ENCODE measurements at places on chromosomes 11 and 22.

GRCh38 chr22:40898850-40899357 is 37.0 kb upstream of the DNAJB7 start:
- DNase-seq: peak; percentile 15

GRCh38 chr11:107953446-107953845 is 25.2 kb downstream of the RAB39A start:
- no peak for DNase-seq

- DNase-seq: no peak
These were observed 69.4 kb downstream of the BUD13 start for GRCh38 chr11:116703421-116703820.

DNA sequence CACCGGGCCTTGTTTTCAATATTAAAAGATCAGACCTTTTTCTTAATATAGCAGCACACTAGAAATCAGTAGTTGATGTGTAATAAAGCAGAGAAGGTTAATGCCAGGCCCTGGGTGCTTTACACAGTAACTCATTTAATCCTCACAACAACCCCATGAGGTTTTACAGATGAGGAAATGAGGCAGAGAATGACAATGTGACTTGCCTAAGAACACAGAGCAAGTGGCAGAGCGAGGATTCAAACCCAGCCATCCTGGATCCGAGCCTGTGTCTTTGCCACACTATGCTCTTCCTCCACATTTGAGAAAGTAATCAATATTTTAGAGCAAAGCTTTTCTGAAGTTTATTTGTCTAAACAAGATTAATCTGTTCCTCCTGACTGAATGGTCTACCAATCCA is 7.2 kb downstream of the JAML start:
- DNase-seq: no peak

GRCh38 chr22:36336246-36337182 is 51.3 kb downstream of the MYH9 start:
- DNase-seq: no peak

DNA sequence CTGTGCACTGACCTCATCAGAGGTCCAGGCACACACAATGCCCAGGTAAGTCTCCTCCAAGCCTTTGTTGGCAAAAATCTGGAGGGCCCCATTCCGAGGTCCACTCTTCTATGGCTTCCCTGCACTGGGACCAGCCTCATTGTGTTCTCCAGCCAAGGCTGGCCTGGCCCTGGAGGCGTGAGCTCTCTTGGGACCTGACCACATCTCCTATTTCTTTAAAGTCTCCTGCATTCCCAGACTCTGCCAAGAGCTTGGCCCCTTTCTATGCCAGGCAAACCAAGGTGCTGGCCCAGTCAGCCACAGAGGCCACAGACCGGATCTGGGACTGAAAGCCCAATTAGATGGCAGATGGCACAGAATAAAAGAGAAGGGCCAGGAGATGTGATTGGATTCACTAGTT is 55.1 kb downstream of the C11orf58 start:
- DNase-seq: no peak

DNA sequence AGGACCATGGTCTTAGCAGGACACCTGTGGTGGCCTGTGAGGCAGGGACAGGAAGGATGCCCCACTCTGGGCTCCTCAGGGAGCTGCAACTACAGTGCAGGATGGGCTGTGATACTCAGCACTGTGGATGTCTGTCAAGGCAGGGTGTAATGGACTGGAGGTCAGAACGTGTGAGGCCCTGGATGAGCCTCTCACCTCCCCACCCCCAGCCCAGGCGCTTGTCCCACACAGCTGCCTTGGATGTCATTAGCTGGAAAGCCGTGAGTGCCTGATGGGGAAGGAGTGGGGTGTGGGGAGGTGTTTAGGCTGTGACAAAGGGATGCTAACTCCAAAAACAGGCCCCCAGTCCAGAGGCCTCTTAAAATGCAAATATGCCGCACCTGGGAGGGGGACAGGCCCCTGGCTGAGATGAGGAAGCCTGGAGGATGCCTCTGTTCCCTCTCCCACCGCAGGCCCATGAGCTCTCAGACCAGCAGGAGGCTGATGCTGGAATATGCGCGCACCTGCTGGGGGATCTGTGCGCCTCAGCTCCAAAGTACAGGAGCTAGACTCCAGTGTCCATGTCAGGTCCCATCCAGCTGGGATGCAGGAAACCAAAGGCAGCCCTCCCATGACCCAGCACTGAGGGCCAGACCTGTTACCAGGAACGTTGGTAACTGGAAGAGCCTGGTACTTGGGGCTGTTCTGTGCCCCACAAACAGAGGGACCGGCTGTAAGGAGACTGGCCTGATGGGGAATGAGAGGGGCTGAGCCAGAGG is 25.1 kb downstream of the RSPH14 start:
- DNase-seq: no peak

GRCh38 chr22:19060356-19061009 is 61.7 kb downstream of the DGCR2 start:
- no peak for DNase-seq

GRCh38 chr22:27724709-27725108 is 76.8 kb downstream of the MN1 start:
- DNase-seq: no peak

DNA sequence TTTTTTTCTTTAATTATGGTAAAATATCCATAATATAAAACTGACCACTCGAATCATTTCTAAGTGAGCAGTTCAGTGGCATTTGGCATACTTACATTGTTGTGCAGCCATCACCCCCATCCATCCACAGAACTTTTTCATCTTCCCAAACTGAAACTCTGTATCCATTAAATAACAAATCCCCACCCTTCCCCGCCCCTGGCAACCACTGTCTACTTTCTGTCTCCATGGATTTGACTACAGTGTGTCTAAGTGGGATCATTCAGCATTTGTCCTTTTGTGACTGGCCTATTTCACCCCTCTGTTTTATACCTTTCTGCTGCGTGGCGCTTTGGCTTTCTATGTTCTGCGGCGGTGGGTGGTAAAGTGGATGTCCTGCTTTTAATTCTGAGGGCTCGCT is 49.1 kb downstream of the RTN4R start:
- no peak for DNase-seq

DNA sequence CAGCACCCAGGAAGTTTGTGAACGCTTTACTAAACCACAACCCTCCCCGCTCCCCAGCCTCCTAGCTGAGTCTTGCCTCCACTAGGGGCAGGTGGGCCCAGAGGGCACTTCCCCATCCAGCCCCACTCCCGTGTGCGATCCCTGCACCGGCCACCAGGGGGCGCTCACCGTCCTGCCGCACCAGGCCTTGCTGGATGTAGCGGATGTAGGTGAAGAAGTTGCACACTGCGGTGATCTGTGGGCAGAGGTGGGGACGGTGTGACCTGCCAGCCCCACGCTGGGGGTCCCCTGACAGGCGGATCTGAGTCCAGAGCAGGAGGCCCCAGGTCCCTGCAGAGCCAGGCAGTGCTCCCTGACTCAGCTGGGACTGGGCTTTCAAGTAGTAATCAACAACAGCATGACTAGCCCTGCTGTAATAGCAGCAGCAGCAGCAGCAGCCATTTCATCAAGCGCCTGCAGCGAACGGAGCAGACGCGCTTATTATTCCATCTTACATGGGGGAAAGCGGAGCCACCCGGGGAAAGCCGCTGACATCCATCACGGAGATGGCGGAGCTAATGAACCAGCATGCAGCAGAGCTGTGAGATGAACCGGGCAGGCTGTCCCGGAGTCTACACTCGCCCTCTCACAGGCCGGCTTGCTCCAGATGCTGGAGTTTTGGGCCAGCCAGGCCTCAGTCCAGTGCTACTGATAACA is 7.9 kb upstream of the FADS3 start:
- DNase-seq: no peak

- DNase-seq: no peak
These were observed 53.2 kb downstream of the TRIOBP start for GRCh38 chr22:37749831-37750595.

- no peak for DNase-seq
These were observed 67.8 kb upstream of the ADORA2A start for GRCh38 chr22:24359452-24360120.

DNA sequence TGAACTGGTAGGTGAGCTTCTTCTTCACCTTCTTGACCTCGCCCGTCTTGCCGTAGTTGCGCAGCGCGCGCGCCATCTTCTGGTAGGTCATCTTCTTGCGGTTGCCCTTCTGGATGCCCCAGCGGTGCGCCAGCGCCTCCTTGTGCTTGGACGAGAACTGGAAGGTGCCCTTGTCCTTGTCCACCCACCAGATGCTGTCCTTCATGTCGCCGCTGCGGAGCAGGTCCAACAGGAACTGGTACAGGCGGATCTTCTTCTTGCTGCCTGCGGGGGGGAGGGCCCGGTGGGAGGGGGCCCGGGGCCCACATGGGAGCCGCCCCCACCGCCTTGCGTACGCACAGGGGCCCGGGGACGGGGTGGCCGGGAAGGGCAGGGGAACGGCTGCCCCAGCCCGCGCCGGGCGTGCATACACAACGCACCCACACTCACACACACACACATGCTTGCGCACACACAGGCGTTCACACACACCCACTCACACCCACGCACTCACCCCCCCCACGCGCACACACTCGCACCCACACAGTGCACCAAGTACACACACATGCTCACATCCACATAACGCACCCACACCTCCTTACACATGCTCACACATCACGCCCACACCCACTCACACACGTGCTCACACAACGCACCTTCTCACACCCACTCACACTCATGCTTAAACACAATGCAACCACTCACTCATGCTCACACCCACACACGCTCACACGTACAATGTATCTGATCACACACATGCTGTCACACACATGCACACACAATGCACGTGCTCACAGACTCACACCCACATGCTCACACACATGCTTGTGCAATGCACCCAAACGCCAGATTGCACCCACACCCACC is 3.0 kb upstream of the MYBPC3 start:
- DNase-seq: peak; percentile 81

DNA sequence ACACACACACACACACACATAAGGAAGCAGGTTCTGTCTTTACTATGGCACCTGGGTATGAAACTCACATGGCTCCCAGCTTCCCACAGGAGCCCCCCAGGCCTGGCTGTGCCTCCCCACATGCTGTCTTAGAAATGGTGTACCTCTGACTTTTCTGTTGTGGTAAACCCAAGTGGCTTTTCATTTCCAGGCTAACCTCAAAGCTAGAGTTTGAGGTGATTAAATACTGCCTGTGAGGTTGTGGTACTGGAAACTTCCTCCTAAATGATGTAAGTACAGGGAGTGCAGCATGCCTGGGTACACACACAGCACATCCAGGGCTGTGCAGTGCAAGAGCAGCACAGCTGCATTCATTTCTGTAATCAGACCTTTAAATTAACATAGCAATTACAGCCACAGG is 34.4 kb downstream of the ME3 start:
- DNase-seq: no peak

GRCh38 chr22:39873965-39874364 is 19.6 kb downstream of the ENTHD1 start:
- no peak for DNase-seq

GRCh38 chr11:19689281-19690000 is 23.2 kb upstream of the NAV2 start:
- DNase-seq: no peak

DNA sequence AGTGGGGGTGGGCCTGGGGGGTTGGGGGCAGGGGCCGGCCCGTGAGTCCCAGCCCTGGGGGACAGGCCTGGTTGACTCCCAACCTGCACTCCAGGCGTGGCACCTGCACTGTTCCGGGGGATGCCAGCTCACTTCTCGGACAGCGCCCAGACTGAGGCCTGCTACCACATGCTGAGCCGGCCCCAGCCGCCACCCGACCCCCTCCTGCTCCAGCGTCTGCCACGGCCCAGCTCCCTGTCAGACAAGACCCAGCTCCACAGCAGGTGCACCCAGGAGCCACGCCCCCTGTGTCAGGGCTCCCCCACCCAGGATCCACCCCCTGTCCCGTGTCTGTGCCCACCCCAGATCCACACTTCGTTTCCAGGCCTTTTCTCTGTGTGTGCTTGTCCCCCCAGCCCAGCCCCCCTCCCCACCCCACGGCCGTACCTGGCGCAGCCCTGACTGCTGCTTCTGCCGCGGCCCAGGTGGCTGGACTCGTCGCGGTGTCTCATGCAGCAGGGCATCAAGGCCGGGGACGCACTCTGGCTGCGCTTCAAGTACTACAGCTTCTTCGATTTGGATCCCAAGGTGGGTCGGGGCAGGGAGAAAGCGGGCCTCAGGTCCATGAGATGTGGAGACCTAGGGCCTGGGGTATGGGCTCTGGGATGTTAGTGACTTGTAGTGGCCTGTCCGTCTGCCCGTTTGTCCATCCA is 4.8 kb downstream of the FERMT3 start:
- no peak for DNase-seq

GRCh38 chr11:117094776-117095175 is 3.5 kb downstream of the SIK3 start:
- no peak for DNase-seq

DNA sequence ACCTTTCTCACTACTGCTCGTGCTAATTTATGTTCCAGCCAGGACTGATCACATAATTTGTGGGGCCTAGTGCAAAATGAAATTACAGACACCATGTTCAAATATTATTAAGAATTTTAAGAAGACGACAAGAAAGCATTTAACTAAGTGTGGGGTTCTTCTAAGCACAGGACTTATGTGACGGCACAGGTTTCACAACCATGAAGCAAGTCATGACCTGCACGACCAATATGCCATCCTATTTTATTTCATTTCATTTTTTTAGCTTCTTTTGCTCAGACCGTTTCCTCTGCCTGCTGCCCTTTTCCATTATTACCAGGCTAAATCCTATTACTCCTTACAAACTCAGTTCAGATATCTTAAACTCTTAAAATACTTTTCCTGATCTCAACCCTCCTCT is 462.5 kb downstream of the AASDHPPT start:
- no peak for DNase-seq

DNA sequence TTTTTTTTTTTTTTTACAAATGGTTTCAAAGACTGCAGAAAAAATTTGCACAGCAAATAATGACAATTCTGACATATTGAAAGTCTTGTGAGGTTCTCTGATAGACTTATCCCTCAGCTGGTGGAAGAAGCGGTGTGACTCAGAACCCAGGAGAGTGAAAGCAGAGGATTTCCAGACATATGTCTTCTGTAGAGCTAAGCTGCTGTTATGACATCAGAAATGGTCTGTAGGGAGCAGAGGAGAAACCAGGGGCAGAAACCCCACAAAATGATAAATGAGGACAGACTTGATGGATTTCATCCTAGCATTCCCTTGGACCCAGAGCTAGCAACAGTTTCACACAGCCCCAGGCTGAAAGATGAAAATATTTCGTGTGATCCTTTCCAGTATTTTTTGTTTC is 582.6 kb downstream of the METTL15 start:
- no peak for DNase-seq

- no peak for DNase-seq
These were observed 233.4 kb upstream of the KIRREL3 start for GRCh38 chr11:127233998-127234397.

- DNase-seq: no peak
These were observed 9.3 kb downstream of the CARD18 start for GRCh38 chr11:105130189-105130813.

Data from AG09319 (cell line).